ENCODE measurements at places on chromosomes 7 and 10.

GRCh38 chr7:28091190-28091589, 89.4 kb downstream of the JAZF1 start:
- DNase-seq, result no peak
- H3K4me3 ChIP-seq, result no peak overlapping the region
- no peaks in the 10 kb centered on the region for H3K27me3 ChIP-seq
- H3K27ac ChIP-seq, result no peak overlapping the region
- H3K36me3 ChIP-seq, result no peaks in the 10 kb centered on the region

- H3K27ac ChIP-seq, result no peak overlapping the region
- no peaks in the 10 kb centered on the region for H3K4me1 ChIP-seq
- no peak overlapping the region for H3K4me3 ChIP-seq
- no peaks in the 10 kb centered on the region for H3K36me3 ChIP-seq
Measured at GRCh38 chr10:2716596-2716995, 350.8 kb upstream of the PFKP start.

DNA sequence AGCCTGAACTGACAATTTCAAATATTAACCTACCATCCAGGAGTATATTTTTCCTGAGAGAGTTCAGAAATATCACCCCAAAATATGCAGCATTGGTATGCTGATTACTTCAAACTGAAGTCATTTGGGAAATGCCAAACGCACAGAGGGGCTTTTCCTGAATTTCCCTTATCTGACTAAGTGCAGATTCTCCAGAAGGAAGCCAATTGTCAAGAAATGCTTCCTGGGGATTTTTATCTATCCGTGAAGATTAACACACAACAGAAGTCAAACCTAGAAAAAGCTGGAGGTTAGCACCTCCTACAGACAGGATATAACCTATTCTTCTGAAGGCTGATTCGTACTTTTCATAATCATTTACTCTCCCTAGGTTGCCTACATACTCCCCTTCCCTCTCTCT, 91.0 kb downstream of the AKR1D1 start:
- H3K36me3 ChIP-seq, result no peaks in the 10 kb centered on the region
- no peak overlapping the region for H3K4me3 ChIP-seq
- no peak for DNase-seq
- no peak overlapping the region for H3K27ac ChIP-seq

DNA sequence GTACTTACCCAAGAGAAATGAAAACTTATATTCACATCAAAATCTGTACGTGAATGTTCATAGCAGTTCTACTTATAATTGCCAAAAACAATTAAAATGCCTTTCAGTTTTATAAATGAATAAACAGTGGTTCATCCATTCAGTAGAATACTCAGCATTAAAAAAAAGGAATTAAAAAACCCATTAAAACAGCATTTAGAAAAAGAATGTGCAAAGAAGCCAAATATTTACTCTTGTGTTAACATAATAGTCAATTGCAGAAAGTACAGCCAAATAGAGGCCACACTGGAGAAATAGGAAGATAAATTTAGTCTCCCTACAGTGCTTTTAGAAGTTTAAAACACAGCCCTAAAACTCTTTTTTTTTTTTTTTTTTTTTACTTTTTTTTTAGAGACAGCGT, 54.6 kb downstream of the MYO3A start:
- H3K4me1 ChIP-seq, result no peaks in the 10 kb centered on the region
- H3K4me3 ChIP-seq, result no peak overlapping the region
- H3K27ac ChIP-seq, result no peak overlapping the region
- H3K27me3 ChIP-seq, result no peaks in the 10 kb centered on the region
- DNase-seq, result no peak
- H3K36me3 ChIP-seq, result no peaks in the 10 kb centered on the region

DNA sequence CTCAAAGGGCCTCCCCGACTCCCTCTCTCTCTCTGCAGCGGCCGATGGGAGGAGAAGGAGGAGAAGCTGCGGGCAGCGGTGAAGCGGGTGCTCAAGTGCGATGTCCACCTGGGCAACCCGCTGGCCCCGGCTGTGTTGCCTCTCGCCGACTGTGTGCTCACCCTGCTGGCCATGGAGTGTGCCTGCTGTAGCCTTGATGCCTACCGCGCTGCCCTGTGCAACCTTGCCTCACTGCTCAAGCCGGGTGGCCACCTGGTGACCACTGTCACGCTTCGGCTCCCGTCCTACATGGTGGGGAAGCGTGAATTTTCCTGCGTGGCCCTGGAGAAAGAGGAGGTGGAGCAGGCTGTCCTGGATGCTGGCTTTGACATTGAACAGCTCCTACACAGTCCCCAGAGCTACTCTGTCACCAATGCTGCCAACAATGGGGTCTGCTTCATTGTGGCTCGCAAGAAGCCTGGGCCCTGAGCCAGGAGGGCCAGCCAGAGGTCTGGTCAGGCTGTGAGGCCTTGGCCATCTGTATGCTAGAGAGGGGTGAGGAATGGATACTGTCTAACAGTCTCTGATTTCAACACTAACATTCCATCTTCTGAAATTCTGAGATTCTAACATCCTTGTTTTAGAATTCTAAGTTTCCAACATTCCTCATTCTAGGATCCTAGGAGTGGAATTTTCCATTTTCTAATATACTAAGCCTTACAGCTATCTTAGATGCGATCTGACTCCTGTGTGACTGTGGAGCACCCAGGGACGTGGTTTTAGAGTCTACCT, 3.6 kb downstream of the INMT start:
- no peaks in the 10 kb centered on the region for H3K4me1 ChIP-seq
- no peak overlapping the region for H3K4me3 ChIP-seq
- H3K27ac ChIP-seq, result no peak overlapping the region
- DNase-seq, result no peak
- no peaks in the 10 kb centered on the region for H3K36me3 ChIP-seq
- no peaks in the 10 kb centered on the region for H3K27me3 ChIP-seq

- H3K27ac ChIP-seq, result no peak overlapping the region
- H3K4me1 ChIP-seq, result no peaks in the 10 kb centered on the region
- no peak for DNase-seq
- no peaks in the 10 kb centered on the region for H3K27me3 ChIP-seq
- H3K36me3 ChIP-seq, result no peaks in the 10 kb centered on the region
- H3K4me3 ChIP-seq, result no peak overlapping the region
Measured at GRCh38 chr10:118408181-118408580, 66.1 kb upstream of the FAM204A start.

DNA sequence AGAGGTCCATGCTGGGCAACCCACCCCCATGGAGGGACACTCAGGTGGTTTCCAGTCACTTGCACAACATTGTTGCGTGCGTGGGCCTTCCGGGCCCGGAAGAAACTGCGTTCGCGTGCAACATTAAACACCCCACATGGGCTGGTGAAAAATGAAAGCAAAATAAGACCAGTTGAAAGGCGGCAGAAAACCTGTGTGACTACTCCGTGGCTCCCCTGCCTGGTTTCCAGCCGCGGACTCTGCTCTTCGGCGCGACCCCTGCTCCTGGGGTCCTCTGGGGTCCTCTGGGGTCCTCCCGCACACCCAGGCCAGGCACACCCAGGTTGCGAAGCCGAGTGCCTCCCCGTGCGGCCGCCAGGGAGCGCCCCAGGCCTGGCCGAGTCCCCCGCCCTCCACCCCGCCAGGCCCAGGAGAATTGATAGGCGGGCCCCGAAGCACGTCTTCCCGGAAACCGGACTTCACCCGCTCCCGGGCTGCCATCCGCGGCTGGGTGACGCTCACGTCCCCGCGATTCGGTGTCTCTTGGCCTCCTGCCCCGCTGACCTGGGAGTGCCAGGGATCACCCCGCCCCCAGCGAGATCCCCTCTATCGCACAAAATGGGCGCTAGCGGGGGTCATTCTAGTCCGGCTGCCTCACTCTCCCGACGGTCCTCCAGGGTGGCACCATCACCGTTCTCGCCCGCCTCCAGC, 1.9 kb upstream of the SH2D4B start:
- H3K4me1 ChIP-seq, result no peaks in the 10 kb centered on the region
- no peaks in the 10 kb centered on the region for H3K36me3 ChIP-seq
- no peak overlapping the region for H3K27ac ChIP-seq

Data from MM.1S (cell line).